Stimulated activated CD8-positive, alpha-beta memory T cell treated with anti-CD3 and anti-CD28 coated beads, Interleukin-4, amount 100 ng/mL, for 4 hours (primary cell): ENCODE measurements at places on chromosomes 5 and 9.

DNA sequence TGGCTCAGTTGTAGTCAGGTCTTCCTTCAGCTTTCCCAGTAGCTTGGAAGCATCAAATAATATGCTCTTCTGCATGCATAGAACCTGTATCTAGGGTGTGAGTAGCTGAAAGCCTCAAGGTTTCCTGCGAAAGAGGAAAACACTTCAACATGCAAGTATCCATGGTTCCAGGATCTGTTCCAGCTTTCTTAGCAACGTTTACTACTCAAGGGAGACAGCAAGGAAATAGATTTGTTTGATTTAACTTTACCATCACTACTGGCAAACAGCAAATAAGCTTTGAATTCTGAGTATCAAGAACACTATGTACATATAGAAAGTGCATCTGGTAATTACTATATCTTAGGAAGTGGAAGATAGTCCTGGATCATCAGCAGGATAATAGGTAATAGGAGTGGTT, 341.0 kb downstream of the PRR16 start:
- no peak for DNase-seq

DNA sequence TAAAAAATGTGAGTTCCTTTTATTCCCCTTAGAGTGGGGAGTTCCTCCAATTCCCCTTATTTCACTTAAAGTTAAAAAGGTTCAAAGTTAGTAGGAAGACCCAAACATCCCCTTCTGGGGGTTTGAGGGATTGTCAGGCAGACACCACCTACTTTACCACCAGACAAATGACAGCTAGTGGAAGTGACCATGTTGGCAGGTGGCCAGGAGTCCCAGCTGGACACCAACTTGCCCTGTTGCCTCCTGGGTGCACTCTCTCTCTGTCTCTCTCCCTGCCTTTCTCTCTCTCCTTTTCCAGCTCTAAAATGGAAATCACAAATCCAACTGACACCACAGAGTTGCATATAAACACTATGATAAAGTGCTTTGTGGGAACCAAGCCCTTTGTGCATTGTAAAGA, 307.7 kb upstream of the TLE4 start:
- DNase-seq = no peak

- no peak for DNase-seq
These were observed 291.2 kb downstream of the AOPEP start for GRCh38 chr9:95017661-95018060.

DNA sequence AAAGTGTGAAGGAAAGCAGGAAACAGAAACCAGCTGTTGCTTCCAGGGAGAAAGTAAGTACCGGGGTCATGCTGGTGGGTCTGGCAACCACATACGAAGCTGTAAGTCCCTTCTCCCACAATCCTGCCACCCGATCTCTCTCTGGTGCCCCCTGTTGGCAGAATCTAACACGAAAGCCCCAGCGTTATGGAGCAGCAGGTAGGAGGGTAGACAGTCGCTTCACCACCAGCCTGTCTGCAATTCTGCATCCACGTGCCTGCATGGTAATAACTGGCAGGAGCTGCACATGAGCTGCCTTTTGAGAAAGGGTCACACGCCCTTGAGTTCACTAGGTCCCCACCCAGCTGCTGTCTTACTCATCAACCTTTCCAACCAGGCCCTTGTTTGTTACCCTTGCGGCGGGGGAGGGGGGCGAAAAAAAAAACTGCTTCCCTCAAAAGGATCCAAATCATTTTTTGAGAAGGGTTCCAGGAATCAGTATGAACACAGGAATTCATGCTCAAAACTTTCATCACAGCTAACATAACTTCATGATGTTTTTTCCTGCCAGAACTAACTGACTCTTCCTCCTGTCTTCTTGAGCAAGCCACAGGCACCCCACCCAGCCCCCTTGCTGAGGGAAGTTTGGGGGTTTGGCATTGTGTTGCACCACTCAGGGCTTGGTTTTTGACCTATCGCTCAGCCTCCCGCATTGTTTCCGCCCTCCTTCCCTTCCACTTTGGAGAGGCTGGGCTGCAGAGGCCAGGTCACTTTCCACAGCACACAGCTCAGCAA, 19.6 kb upstream of the TMEM252 start:
- peak; percentile 3 for DNase-seq

DNA sequence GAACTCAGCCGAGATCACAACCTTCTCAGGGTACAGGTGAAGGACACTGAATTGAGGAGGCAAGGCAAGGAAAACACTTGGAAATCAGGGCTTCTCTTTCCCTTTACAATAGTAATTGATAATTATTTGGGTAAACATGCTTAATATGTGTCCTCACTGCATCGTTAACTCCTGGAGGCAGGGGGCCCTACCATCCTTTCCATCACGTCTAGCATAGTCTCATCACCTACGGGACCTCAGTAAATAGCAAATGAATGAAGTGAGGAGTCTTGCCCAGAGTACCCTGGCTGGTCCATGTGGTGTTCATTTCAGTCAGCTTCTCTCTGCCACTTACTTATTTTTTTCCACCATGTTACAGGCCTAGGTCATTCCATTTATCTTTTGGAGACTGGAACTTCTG, 2.3 kb downstream of the F2RL1 start:
- DNase-seq = no peak

GRCh38 chr9:120905315-120906164, 21.1 kb downstream of the TRAF1 start:
- no peak for DNase-seq

GRCh38 chr5:82151662-82152061, 126.5 kb downstream of the RPS23 start:
- DNase-seq = no peak

- DNase-seq = no peak
These were observed 421.7 kb upstream of the TYRP1 start for GRCh38 chr9:12271421-12271891.

DNA sequence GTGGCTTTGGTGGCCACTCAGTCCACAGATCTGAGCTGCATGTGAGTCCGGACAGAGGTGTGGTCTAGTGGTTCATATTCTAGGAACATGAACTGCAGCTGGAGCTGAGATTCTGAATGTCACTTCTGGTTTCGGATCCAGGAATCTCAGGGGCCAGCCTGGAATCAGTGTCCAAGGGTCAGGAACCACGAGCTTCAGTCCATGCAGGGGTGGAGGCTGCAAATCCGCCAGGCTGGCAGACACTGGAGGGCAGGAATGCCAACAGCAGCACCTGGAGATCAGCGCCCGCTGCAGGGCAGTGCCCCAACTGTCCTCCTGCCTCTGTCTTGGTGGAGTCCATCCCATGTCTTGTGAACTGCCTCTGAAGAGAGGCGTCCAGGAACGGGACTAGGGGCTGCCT, 73.5 kb downstream of the CACNA1B start:
- DNase-seq = no peak

GRCh38 chr5:31106691-31107090, 86.8 kb upstream of the CDH6 start:
- no peak for DNase-seq

- DNase-seq = no peak
These were observed 9.9 kb upstream of the CXXC5 start for GRCh38 chr5:139638090-139638735.

DNA sequence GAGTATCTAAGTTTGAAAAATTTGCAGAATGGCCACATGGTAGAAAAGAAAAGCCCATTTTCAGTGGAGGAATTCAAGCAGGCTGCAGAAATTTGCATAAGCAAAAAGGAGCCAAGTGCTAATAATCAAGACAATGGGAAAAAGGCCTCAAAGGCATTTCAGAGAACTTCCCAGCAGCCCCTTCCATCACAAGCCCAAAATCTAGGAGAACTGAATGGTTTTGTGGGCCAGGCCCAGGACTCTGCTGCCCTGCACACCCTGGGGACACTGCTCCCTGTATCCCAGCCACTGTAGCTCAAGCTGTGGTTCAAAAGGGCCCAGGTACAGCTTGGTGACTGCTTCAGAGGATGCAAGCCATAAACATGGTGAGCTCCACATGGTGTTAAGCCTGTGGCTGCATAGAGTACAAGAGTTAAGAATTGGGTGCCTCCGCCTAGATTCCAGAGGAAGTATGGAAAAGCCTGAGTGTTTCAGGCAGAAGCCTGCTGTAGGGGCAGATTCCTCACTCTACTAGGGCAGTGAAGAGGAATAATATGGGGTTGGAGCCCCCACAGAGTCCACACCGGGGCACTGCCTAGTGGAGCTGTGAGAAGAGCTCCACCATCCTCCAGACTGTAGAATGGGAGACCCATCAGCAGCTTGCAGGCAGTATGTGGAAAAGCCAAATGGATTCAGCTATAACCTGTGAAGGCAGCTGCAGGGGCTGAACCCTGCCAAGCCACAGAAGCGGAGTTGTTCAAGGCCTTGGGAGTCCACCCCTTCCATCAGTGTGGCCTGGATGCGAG, 720.7 kb upstream of the CTNND2 start:
- no peak for DNase-seq

- DNase-seq = no peak
These were observed 168.8 kb downstream of the DROSHA start for GRCh38 chr5:31362931-31363568.

- DNase-seq = no peak
These were observed 20.3 kb upstream of the GRAMD2B start for GRCh38 chr5:126402621-126403555.

DNA sequence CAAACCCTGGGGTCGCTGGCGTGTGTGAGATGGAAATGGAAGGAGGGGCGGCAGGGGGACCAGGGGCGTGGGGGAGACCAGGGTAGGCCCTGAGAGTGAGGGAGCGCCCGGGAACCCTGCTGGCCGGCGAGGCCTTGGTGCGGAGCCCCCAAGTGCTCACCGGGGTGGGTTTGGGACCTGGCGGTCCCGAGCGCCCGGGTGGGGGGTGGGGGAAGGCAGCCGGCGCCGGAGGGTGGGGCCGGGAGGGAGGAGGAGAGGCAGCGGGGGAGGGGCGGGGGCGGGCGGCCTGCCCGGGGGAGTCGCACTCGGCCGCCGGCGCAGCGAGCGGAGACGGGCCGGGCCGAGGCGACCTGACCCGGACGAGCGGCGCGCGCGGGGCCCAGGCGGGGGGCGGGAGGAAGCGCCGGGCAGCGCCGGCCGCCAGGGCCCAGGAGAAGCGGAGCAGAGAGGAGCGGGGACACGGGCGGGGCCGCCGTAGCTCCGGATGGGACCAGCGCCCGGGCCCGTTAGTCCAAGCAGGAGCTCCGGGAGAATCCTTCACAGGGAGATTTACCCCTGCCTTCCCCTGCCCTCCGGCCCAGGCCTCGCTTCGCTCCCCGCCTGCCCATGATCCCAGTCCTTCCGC, at the start of gene NPR2:
TSS of gene NPR2 (plus strand) at position 295 of the 625 bp plus-strand sequence. CDS start 818 bp downstream, outside the sequence.
- no peak for DNase-seq

GRCh38 chr5:160460377-160461049, 38.9 kb downstream of the PTTG1 start:
- no peak for DNase-seq

DNA sequence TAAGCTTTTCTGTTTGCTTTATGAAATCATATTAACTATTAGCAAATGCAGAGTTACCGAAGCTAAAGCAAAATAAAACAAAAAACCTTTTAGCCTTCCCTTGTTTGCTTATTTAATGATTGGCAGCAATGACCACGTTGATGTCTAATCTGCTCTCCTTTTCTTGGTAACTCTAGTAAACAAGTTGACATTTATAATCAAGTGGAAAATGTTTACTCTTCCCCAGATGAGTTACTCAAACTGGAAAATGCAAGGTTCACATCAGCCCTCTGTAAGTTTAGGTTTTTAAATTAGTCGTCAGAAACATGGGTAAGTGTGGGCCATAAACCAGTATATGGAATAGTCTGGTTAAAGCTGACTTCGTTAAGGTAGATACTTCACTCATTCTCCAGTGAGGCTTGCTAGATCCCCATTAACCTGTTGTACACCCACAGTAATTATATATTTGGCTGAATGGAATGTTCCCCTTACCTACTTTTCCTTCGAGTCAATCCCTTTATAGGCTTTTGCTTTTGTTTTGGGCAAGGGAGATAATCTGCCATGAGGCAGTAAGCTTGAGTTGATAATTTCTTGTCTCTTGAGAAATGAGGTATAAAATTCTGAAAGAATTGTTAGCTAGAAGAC, 100.9 kb downstream of the GDNF start:
- no peak for DNase-seq

- DNase-seq = no peak
These were observed 37.5 kb downstream of the MAMDC2 start for GRCh38 chr9:70081120-70081495.

- no peak for DNase-seq
These were observed 148.6 kb upstream of the PITX1 start for GRCh38 chr5:135182675-135183074.

- no peak for DNase-seq
These were observed 161.9 kb downstream of the CCDC171 start for GRCh38 chr9:15714746-15715145.

GRCh38 chr9:92948038-92948534, 763 bp downstream of the FGD3 start:
- no peak for DNase-seq

- DNase-seq = no peak
These were observed 69.9 kb downstream of the LRSAM1 start for GRCh38 chr9:127520941-127521918.

- DNase-seq = no peak
These were observed 150.0 kb upstream of the GNA14 start for GRCh38 chr9:77798140-77798539.
